Activated CD8-positive, alpha-beta memory T cell treated with anti-CD3 and anti-CD28 coated beads, Interleukin-2, amount 50 U/mL, for 4 hours (primary cell): ENCODE measurements at places on chromosomes 5 and 9.
A peak's percentile ranks its signal among the peaks of the same experiment; 100 is the strongest.

GRCh38 chr9:29456940-29457339 lies 1883.7 kb upstream of the C9orf72 start:
- DNase-seq = no peak

DNA sequence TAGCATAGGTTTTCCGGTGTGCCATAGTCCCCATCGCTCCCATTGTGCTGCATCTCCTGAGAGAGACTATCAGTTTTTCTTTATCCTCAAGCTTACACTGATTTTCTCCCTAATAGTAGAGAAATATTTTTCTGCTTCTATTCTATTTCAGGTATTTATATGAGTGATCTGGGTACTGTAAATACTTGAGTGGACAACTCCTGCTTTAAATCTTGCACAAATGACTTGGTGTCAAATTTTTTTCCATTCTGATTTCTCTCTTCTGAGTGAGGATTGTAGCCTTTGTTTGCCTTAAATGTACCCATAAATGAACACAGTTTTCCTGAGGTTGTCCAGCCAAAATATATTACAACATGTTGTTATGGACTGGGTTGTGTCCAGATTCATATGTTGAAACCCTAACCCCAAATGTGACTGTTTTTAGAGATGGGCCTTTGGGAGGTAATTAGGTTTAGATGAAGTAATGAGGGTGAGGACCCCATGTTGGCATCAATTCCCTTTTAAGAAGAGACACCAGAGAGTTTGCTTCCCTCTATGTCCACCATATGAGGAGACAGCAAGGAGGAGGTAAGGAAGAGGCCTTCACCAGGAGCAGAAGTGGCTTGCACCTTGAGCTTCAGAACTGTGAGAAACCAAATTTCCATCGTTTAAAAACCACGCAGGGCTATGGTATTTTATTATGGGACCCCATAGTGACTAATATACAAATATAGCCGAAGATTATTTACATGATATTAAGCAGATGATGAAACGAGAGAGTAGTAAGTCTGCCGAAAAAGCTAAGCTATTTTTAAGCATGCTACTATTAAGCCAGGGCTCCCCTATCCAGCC lies 336.4 kb upstream of the MPDZ start:
- DNase-seq = no peak

DNA sequence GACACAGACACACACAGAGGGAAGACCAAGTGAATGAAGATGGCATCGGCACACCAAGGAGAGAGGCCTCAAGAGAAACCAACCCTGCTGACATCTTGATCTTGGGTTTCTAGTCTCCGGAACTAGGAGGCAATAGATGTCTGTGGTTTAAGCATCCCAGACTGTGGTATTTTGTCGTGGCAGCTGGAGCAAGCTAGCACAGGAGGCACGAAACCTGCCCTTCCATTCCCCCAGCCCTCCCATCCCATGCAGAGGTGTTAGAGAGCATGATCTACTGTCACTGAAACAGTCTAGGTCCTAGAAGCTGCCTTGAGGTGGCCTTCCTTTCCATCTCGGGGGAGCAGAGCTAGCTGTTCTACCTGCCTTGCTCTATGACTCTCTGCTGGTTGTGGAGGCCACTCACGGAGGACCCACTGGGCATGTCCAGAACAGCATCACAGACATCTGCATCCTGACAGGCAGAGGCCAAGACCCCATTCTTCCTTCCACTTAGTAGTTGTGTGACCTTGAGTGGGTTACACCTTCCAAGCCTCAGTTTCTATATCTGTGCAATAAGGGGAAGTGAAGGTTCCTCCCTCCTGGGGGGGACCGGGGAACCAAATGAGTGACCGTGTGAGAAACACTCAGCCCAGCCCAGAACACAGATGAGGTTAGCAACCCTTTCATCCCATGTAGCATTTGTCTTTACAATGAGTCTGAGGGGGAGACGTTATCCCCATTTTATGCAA lies 134.3 kb upstream of the BOD1 start:
- no peak for DNase-seq

GRCh38 chr5:173557123-173557903 lies 59.1 kb downstream of the BOD1 start:
- no peak for DNase-seq

DNA sequence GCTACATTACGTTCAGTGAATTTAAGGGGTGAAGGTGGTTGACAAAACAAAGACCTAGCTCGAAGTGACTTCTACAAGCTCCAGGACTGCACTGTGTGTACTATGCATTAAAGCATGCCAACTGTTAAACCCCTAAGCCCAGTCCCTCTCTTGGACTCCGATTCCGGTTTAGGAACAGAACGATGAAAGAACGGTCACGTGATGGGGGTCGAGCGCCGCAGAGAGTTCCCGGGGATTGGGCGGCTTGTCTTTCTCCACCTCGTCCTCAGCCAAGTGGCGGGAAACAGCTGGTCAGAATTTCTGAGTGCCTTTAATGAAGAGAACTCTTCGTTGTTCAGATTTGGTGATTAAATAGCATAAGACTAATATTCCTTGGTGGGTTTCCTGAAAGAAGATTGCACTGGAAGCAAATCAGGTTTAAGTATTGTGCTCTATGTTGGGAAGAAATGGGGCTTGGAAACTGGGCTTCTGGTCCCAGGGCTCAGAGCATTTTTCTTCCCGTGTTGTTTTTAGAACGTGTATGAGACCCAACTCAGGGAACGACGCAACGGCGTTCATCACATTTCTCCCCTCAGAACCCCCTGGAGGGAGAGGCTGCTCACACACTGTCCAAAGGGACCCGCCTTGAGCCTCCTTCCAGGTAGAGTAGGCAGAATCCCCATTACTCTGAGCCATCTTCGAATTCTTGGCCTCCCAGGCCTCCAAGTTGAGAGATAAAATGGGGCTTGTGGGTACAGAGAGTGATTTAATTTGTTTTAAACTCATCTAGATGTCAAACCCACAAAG lies 25.3 kb downstream of the IRX2 start:
- DNase-seq = no peak

DNA sequence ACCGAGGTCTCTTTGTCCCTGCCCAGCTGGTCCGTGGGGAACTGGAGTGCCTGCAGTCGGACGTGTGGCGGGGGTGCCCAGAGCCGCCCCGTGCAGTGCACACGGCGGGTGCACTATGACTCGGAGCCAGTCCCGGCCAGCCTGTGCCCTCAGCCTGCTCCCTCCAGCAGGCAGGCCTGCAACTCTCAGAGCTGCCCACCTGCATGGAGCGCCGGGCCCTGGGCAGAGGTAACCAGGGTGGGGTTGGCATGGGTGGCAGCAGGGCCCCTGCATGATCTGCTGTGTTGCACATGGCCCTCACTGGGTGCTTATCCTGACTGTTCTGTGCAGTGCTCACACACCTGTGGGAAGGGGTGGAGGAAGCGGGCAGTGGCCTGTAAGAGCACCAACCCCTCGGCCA lies 119.2 kb upstream of the ICE1 start:
- DNase-seq = no peak

GRCh38 chr5:81316571-81316970 lies 15.2 kb downstream of the ZCCHC9 start:
- DNase-seq = no peak

- DNase-seq = no peak
Measured at GRCh38 chr5:170338291-170338690, 40.7 kb upstream of the LCP2 start.

GRCh38 chr9:72775570-72775969 lies 177.3 kb downstream of the ALDH1A1 start:
- no peak for DNase-seq

- DNase-seq = no peak
Measured at GRCh38 chr9:8924562-8924961, 1125.0 kb upstream of the DMAC1 start.

GRCh38 chr5:131977212-131977604 lies 31.7 kb upstream of the MEIKIN start:
- DNase-seq = no peak

- no peak for DNase-seq
Measured at GRCh38 chr5:9853309-9853708, 223.2 kb upstream of the TAS2R1 start.

- no peak for DNase-seq
Measured at GRCh38 chr9:76534026-76534425, 75.0 kb downstream of the GCNT1 start.

- no peak for DNase-seq
Measured at GRCh38 chr9:4430432-4431261, 59.6 kb upstream of the SLC1A1 start.

DNA sequence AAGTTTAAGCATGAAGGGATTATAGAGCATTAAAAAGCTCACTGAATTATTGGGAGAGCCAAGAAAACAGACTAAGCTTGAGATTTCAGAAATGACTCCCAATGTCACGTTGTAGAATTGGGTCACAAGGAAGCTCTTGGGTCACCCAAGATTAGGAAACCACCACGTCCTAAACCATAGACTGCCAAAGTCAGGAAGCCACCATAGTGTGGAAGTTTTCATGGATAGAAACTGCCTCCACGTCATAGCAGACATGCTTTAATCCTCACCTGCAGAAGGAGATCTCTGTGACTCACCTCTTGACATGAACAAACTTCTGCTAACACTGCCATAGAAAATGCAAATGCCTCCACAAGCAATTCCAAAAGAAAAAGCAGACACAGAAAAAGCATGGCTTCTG lies 106.3 kb downstream of the SLC1A3 start:
- no peak for DNase-seq

GRCh38 chr9:28215536-28216299 lies 642.4 kb upstream of the C9orf72 start:
- DNase-seq = no peak

- no peak for DNase-seq
Measured at GRCh38 chr5:167819406-167819805, 472.0 kb upstream of the WWC1 start.

DNA sequence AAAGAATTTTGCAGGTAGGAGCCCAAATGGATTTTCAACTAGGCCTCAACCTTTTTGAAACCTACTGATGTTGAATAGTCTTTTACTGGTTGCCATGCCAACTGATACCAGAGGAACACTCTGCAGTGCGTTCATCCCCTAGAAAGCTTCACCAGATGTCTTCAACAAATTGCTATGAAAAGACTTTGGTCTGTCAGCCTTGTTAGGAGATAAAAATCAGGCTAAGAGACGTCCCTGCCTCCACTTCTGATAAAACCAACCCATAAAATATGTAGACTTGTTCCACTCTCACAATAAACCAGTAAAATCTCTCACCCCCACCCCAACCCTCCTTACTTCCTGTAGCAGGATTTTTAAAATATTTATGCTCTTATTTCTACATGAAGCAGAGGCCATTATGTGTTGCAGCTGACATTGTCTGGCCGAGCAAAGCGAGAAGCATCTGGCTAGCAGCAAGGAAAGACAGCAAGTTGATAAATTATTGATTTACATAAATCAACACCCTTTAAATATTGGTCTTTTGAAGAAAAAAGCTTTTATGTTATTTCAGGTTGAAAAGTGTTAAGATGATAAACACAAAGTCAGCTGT lies 428.7 kb downstream of the ISL1 start:
- DNase-seq = no peak

DNA sequence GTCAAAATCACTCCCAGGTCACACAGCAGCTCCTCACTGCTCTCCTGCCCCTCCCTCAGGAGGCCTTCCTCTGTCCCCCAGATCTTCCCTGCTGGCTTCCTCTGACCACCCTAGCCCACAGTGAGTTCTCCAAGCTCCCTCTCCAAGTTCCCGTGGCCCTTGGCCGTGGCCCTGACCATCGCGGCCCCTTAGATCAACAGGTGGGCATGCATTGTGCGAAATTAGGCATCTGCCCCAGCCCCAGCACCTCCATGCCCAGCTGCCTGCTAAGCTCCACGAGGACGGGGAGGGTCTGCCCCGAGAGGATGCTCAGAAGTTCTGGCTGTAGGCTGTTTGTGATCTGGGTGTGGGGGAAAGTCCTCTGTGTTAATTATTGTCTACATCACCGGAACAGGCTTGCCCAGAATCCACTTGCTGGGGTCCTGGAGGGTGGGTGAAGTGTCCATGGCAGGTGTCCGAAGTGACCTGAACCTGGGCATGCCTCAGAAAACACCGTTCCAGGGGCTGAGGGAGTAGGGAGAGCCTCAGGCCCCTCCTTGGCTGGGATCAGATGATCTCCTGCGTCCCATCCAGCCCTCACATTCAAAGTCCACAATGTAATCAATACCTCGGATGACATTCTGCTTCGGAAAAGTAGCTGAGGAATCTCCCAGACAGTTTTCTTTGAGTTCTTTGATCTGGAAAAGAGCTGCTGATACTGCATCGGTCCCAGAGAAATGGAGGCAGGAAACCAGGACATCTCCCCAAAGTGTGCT lies 194.8 kb downstream of the PAX5 start:
- DNase-seq = no peak

DNA sequence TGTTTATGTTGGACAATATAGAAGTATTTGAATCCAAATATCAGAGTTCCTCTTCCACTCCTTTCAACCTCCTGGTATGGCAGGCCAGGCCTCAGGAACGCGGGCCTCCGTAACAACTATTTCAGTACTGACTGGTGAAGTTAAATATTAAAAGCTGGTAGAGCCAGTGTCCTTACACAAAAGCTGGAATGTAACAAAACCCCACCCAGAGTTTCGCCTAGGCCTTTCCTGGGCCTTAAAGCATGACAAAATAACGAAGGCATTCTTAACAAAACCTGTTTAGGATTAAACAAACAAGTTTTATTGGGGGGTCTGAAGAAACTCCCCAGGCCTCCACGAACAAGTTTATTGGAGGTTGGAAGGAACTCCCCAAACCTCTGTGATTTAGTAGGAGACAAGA lies 61.6 kb upstream of the GNE start:
- no peak for DNase-seq

DNA sequence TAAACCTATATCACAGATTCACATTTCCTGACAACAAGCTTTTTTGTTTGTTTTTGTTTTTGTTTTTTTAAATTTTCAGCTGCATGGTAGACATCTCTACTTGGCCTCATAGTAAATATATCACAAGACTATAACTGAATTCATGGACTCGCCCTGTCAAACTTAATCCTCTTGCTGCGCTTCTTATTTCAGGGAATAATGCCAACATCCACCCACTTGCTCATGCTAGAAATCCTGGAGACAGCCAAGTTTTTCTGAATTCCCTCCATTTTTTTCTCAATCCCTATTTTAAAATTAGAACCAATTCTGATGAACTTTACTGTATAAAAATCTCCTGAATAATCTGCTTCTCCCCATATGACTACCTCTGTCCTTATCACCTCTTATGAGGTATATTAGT lies 283.6 kb upstream of the RPS23 start:
- DNase-seq = no peak

- peak; percentile 23 for DNase-seq
Measured at GRCh38 chr5:79236970-79237739, 1.2 kb downstream of the JMY start.
